Sigmoid colon (tissue), 7 donors: ENCODE measurements at places on chromosomes 4 and X. TPM values are rescaled to one million over a fixed set of nuclear protein-coding genes. Genes with fewer than 3 reads are reported as not detected.

DNA sequence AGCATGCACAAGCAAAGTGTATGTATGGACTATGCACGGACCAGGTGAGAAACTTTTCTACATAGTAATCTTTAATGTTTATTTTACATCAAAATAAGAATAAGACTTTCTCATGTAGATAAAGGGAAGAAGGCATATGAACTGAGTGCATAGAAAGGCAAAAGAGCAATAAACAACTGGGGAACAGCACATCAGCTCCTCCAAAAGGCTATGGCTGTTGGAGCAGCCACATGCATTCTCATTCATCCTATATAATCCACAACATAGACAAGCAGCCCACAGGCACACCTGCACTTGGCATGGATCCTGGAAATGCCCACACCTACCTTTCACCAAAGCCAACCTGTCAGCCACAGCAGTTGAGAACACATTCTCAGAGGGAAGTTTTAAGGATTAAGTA lies 586.9 kb upstream of the INTU start:
- H3K27ac ChIP-seq, result no peak overlapping the region
- no peaks in the 10 kb centered on the region for H3K4me1 ChIP-seq
- no peak for DNase-seq
- no peaks in the 10 kb centered on the region for H3K36me3 ChIP-seq
- no peak overlapping the region for H3K4me3 ChIP-seq

SLC6A14 gene
- not detected for total RNA-seq

PABPC4L gene
- total RNA-seq, result 1.8 TPM

SCRG1 gene
- 4.3 TPM for total RNA-seq

VEGFD gene
- 0.99 TPM for total RNA-seq

SERTM2 gene
- 2.0 TPM for total RNA-seq

DNA sequence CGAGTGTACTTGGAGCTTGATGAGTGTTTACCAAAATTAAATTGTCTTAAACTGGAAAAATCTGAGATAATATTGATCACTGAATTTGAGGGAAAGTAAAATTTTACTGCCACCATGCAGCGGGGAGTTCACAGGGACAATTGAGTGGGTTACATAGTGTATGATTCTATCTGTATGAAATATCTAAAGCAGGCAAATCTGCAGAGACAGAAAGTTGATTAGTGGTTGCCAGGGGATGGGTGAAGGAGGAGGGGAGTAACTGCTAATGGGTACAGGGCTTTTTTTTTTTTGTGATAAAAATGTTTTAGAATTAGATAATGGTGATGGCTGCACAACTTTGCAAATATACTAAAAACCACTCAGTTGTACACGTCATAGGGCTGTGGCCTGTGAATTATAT lies 35.4 kb upstream of the PDLIM3 start:
- DNase-seq, result no peak
- H3K4me1 ChIP-seq, result peaks cover 33% of the 10 kb centered on the region
- peak overlapping the region; percentile 91 for H3K27ac ChIP-seq

- no peak overlapping the region for H3K4me3 ChIP-seq
- no peaks in the 10 kb centered on the region for H3K27me3 ChIP-seq
- peak overlapping the region; percentile 18 for H3K27ac ChIP-seq
- H3K36me3 ChIP-seq, result no peaks in the 10 kb centered on the region
- H3K4me1 ChIP-seq, result peaks cover 32% of the 10 kb centered on the region
Observed at GRCh38 chr4:139171876-139172691, 4.9 kb downstream of the ELF2 start.

- no peaks in the 10 kb centered on the region for H3K27me3 ChIP-seq
- H3K27ac ChIP-seq, result no peak overlapping the region
- peak; percentile 40 for DNase-seq
- no peaks in the 10 kb centered on the region for H3K36me3 ChIP-seq
Observed at GRCh38 chr4:3573131-3573530, 40.9 kb upstream of the LRPAP1 start.

RAB39B gene
- 0.71 TPM for total RNA-seq

DNA sequence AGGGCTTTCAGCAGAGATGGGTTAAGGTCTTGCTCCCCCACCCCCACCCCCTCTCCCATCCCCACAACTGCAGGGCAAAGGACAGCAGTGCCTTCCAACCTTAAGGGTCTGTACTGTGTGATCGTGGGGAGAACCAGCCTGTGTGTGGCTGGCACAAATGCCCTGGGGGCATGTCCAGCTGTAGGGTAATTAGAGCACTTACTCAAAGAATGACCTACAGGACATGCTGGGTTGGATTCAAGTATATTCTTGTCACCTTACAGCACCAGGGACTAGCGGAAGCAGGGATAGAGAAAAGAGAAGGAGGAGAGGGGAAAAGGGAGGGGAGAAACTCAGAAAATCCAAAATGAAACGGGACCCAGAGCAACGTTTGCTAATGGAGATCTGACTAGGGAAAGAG lies 191.3 kb upstream of the GATB start:
- H3K27ac ChIP-seq, result no peak overlapping the region
- no peaks in the 10 kb centered on the region for H3K36me3 ChIP-seq
- no peak for DNase-seq

COX7B gene
- total RNA-seq, result 898 TPM

DNA sequence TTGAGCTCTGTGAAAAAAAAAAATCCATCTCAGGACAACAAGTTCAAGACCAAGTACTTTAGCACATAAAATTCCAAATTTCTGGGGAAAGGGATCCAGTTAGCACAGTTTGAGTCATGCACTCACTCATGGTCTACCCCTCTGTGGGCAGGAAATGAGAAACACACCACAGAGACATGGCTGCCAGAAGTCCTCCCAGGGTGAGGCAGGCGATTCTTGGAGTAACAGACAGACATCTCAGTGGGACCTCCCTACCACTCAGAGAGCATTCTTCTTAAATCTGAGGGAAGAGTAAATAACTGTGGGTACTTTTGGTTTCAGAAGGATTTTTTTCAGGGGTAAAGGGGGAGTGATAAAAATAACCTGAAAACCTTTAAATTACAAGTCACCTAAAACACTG lies 14.1 kb downstream of the CXCL1 start:
- H3K4me3 ChIP-seq, result no peak overlapping the region
- no peaks in the 10 kb centered on the region for H3K27me3 ChIP-seq
- no peaks in the 10 kb centered on the region for H3K36me3 ChIP-seq

DNA sequence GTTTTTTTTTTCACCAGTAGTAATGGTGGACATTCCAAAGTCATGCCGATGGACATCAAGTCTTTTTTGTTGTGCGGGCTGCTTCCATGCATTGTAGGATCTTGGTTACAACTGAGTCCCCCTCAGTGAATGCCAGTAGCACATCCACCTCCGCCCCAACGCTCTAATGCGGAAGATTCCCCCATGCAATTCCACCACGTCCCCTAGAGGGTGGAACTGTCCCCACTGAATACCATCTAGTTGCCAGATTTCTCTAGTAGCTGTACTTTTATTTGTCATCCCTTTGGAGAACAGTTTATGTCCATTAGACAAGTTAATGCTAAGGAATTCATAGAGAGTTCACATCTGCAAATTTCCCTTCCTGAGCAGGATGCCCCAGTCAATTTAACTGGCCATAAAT lies 6.7 kb downstream of the SHISA3 start:
- no peak overlapping the region for H3K4me3 ChIP-seq
- peaks cover 5% of the 10 kb centered on the region for H3K27me3 ChIP-seq
- no peaks in the 10 kb centered on the region for H3K36me3 ChIP-seq
- H3K4me1 ChIP-seq, result peaks cover 2% of the 10 kb centered on the region

DNA sequence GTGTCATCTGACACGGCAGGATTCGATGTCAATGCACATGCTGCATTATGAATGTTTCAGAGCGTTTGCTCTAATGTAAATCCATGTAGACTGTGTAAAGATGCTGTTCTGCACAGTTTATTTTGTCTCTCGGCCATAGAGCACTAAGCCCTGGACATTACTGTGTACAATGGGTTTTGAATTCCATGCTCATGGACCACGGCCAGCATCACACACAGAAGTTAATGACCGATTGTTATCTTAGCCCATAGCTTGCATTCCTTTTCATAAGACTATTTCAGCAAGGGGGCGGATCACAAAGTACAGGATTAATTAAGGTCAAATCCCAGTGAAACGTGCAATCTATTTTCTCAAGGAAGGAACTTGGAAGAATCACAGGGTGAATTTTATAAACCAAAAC lies 286.1 kb upstream of the TENM3 start:
- no peak overlapping the region for H3K4me3 ChIP-seq
- H3K4me1 ChIP-seq, result peaks cover 16% of the 10 kb centered on the region
- H3K27me3 ChIP-seq, result no peaks in the 10 kb centered on the region
- no peaks in the 10 kb centered on the region for H3K36me3 ChIP-seq
- no peak overlapping the region for H3K27ac ChIP-seq
- no peak for DNase-seq

DNA sequence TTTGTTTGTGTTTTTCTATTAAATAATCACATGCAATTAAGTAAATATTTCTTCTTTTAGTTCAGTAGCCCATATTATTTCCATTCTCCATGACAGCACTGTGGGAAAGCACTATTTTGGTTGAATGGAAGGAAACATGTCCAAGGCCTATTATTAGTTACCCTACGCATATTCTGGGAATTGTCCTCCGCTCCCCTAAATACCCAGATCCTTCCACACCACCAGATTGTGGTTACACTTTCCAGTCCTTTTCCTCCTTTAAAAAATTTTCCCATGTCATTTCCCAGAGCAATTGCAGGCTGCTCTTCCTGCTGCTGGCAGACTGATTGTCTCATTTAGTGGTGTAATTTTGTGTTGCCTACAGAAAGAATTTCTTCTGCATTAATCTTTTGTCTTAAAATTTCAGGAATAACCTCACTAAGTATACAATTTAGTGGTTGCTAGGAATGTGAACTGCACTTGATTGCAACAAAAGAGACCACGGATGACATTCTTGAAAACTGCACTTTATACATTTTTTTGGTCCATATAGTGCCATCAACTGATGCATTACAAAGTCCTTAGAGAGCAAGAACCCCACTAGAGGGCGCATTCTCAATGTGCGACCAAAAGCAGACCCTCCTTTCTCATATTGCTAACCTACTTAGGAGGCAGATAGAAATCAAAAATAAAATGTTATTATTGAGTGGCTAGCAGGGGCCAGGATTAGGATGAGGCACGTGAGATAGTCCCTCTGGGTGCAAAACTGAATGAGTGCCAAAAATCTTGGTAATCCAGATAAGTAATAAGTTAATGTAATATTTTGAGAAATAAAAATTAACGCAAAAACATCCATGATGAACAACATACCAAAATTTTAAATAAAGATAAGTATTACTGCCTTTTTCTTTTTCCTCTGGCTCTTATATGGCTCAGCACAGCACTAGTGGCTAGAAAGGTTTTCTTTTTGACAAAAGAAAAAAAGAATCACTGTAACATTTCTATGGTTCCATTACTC lies 98.8 kb upstream of the IQCM start:
- no peaks in the 10 kb centered on the region for H3K36me3 ChIP-seq
- H3K27me3 ChIP-seq, result no peaks in the 10 kb centered on the region
- no peak overlapping the region for H3K4me3 ChIP-seq
- H3K27ac ChIP-seq, result no peak overlapping the region
- no peak for DNase-seq

MFSD8 gene
- 46.4 TPM for total RNA-seq

DNA sequence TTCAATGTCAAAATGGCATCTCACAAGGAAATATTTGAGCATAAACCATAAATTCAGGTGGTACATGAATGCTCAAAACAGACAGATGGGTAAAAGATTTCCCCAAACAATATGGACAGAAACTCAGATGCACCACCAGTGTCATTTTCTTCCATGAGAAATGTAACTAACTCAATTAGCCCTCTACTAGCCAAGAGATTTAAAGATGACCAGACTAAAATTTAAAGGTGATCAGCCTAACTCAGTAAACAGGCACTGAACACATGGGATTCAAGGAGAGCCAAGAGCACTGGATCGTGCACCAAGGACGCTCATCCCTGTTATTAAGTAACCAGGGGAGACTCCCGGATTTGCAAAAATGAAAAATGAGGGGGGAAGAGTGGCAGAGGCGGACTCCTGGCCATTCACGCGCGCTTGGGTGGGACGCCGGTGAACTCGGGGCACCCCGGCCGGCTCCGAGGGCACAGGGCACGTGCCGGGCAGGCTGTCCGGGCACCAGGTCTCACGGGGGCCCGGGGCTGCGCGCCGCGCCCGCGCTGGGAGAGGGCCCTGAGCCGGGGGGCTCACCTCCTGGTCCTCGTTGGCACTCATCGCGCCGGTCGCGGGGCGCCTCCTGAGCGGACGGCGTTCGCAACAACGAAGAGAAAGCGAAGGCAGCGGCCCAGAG lies 490 bp downstream of the RWDD4 start:
- H3K27me3 ChIP-seq, result no peaks in the 10 kb centered on the region
- H3K4me1 ChIP-seq, result peaks cover 25% of the 10 kb centered on the region
- H3K4me3 ChIP-seq, result peak overlapping the region; percentile 91

- no peaks in the 10 kb centered on the region for H3K27me3 ChIP-seq
- no peak for DNase-seq
- H3K27ac ChIP-seq, result peak overlapping the region; percentile 98
- H3K4me3 ChIP-seq, result peak overlapping the region; percentile 98
Observed at GRCh38 chr4:39043861-39044363, 11.7 kb upstream of the TMEM156 start.

GRCh38 chr4:8602686-8603430 lies 10.3 kb downstream of the CPZ start:
- no peaks in the 10 kb centered on the region for H3K36me3 ChIP-seq
- H3K27me3 ChIP-seq, result no peaks in the 10 kb centered on the region
- H3K27ac ChIP-seq, result no peak overlapping the region
- H3K4me3 ChIP-seq, result no peak overlapping the region
- no peak for DNase-seq

- no peak overlapping the region for H3K27ac ChIP-seq
- DNase-seq, result no peak
- H3K4me3 ChIP-seq, result no peak overlapping the region
- H3K27me3 ChIP-seq, result no peaks in the 10 kb centered on the region
- no peaks in the 10 kb centered on the region for H3K36me3 ChIP-seq
Observed at GRCh38 chr4:148874331-148874730, 432.1 kb upstream of the NR3C2 start.

GRCh38 chr4:38313999-38314561 lies 349.9 kb upstream of the KLF3 start:
- no peaks in the 10 kb centered on the region for H3K27me3 ChIP-seq
- H3K4me1 ChIP-seq, result peaks cover 9% of the 10 kb centered on the region
- H3K27ac ChIP-seq, result no peak overlapping the region

AMELX gene
- not detected for total RNA-seq

DNA sequence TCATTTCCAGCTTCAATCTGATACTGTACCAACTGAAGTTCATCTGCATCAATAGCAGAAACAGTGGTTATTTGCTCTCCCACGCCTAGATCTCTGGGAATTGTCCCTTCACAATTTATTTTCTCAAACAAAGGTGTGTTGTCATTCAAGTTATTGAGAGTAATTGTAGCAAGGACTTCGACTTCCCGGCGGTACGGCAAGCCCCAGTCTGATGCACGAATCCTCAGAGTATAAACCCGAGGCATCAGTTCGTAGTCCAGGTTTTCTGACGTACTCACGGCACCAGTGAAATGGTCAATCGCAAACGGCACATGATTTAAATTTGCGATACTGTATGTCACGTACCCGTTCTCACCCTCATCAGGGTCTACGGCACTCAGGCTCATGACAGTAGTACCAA lies 15.7 kb downstream of the FAT1 start:
- H3K36me3 ChIP-seq, result peaks cover 26% of the 10 kb centered on the region
- DNase-seq, result no peak
- peak overlapping the region; percentile 78 for H3K27ac ChIP-seq
- H3K27me3 ChIP-seq, result no peaks in the 10 kb centered on the region

GAGE2A gene
- not detected for total RNA-seq
